Erythroblast (primary cell): ENCODE measurements at places on chromosomes 13 and 19.
A peak's percentile ranks its signal among the peaks of the same experiment; 100 is the strongest.

DNA sequence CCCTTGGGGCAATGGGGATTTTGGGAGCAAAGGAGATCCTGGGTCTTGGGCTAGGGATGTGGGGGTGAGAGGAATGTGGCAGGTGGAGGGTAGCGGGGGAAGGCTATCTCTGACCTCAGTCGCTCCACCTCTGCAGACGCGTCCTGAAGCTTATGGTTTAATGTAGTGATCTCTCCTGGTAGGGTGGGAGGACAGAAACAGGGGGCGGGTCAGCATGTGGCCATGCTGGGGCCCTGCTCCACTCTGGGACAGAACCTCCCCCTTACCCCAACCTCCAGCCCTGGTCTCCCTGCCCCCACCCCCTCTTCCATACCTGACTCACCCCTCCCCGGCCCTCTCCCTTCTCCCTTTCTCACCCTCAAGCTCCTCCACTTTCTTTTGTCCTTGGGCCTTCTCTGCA is 1.4 kb downstream of the BST2 start:
- no peak for DNase-seq

- DNase-seq, result no peak
These were observed 14.0 kb downstream of the PLIN4 start for GRCh38 chr19:4504297-4504701.

- no peak for DNase-seq
These were observed 25.5 kb downstream of the CEACAM8 start for GRCh38 chr19:42569193-42569592.

GRCh38 chr13:91308299-91308698 is 39.2 kb upstream of the MIR17HG start:
- DNase-seq, result no peak

DNA sequence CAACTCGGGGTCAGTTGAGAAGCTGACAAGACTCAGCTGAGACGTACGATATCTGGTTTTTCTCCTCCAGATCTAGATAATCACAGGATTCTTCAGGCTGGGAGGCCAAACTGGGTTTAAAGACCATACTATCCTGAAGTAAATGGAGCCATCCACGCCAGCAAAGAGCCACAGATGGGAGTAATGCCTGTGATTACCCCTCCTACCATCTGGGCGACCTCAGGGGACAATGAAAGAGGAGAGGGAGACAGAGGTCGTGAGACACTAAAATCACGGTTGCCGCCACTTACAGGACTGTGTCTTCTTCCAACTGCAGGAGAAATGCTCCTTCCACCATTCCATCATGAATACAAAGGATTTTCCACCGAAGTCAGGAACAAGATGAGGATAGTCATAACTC is 3.1 kb upstream of the NLRP13 start:
- DNase-seq, result no peak

GRCh38 chr13:40386586-40386985 is 279.9 kb downstream of the FOXO1 start:
- no peak for DNase-seq

- peak; percentile 69 for DNase-seq
These were observed 1.4 kb upstream of the USF2 start for GRCh38 chr19:35267353-35267817.

- peak; percentile 83 for DNase-seq
These were observed 5.6 kb downstream of the APC2 start for GRCh38 chr19:1455336-1456120.

DNA sequence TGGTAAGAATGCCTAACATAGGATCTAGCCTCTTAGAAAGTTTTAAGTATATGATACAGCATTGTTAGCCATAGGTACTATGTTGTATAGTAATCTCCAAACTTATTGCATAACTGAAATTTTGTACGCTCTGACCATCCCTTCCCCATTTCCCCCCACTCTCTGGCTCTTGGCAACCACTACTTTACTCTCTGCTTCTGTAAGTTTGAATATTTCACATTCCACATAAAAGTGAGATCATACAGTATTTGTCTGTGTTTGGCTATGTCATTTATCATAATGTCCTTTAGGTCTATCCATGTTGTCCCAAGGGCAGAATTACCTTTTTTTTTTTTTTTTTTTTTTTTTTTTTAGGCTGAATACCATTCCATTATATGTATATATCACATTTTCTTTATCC is 396.9 kb downstream of the DLEU7 start:
- DNase-seq, result no peak

GRCh38 chr13:98910501-98910951 is 67.3 kb downstream of the DOCK9 start:
- DNase-seq, result no peak
